NCI-H1092 treated with DMSO at 0.1 percent for 48 hours (cell line): ENCODE measurements at places on chromosomes 2 and 18.
A peak's percentile ranks its signal among the peaks of the same experiment; 100 is the strongest.

DNA sequence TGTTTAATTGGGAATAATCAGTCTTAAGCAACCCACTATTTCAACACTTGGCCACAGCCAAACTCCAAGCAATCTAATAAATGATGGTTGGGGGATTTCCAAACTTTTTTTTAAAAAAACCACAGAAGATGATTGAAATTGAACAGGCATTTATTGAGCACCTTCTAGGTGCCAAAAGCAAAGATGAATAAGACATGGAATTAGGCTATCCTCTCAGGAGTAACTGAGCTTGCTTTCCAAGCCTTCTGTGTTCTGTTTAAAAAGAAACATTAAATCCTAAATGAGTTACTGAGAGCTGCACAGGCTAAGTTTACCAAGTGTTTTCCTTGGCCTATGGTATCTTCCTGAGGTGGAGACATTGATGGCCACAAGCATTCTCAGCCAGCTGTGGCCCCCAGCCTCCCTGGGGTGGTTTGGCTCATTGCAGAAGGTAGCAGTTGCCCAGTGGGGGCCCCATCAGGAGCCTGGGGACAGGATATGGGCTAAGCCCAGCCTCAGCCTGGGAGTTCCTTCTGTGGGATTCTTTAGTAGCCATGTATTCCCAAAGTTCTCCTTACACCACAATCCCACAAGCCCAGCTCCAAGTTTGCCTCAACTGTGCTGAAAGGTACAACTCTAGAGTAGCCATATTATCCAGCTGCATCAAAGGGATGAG is 174.3 kb downstream of the C1D start:
- DNase-seq = no peak

GRCh38 chr18:13629841-13630715 is 96.3 kb downstream of the FAM210A start:
- peak; percentile 21 for DNase-seq

GRCh38 chr2:60821587-60822302 is 59.6 kb upstream of the REL start:
- no peak for DNase-seq

- no peak for DNase-seq
These were observed 51.3 kb downstream of the BCL11A start for GRCh38 chr2:60502144-60502543.

DNA sequence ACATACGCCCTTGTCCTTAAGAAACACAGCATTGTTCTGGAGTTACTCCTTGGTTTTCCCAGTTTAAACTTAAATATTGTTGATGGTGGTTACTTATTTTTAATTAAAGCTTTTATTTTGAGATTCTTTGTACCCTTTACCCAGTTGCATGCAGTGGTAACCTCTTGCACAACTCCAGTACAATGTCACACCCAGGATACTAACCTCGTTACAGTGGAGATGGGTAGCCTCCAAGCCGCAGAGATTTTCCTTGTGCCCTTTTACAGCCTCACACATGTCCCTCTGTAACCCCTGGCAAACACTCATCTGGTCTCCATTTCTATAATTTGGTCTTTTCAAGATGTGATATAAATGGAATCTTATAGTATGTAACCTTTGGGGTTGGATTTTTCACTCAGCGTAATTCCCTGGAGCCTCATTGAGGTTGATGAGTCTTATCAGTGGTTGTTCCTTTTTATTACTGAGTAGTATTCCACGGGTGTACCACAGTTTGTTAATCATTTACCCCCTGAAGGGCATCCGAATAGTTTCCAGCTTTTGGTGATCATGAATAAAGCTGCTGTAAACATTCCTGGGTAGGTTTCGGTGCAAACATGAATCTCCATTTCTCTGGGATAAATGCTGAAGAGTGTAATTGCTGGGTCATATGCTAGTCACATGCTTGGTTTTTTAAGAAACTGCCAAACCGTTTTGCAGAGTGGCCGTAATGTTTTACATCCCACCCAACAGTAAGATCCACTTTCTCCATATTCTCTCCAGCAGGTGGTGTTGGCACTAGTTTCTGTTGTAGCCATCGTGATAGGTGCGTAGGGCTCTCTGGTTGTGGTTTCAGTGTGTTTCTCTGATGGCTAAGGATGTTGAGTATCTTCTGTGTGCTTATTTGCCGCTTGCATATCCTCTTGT is 68.6 kb downstream of the DGKD start:
- DNase-seq = no peak

GRCh38 chr2:111049792-111050640 is 70.7 kb upstream of the BCL2L11 start:
- no peak for DNase-seq

DNA sequence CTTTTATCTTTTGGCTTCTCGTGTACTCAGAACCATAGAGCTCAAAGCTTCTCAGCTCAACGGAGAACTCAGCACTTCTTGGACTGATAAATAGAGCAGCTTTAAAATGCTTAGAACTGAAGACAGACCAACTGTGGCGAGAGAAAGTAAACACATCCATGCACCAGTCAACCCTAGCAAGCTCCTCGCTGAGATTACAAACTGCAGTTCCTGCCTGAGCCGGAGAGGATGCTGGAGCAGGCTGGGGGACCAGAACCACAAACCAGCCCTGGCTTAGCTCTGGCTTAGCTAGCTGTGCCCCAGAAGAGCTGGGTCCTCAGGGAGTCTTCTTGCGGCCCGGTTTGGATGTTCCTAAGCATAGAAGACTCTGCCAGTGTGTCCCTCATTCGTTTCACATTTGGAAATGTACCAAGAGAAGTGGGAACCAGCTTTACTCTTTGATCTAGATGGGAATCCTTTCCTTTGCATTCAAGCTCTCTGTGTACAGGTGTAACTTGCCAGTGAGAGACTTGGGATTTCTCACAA is 5.6 kb downstream of the PAX8 start:
- DNase-seq = no peak

DNA sequence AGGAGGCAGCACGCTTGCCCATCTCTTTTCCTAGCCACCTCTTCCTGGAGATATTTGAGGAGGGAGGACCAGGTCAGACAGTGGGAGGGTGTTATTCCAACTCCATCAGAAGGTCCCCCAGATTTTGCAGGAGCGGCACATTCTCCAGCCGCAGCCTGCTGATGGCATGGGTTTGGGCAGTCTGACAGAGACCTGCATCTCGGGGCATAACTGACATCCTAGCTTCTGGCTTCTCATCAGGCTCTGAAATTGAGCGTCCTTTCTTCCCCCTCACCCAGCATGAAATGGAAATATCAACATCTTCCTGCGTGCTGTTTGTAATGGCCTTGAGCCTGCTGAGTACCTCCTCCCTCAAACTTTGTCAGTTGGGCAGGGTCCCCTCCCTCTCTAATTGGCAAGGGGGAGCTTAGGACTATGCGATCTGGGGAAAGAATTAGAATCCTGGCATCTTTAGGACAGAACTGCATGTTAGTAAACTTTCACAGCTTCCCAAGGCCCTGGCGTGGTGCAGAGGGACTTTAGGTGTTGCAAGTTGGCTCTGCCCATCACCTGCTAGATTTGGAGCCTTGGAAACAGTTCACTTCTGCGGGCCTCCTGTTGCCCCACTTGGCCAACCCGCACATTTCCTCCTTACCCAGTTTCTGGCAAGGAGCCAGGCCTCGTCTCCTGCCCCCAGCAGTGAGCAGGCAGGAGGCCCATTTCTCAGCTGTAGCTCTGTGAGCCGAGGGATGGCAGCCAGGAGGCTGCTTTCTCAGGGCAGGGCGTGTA is 2.2 kb downstream of the ITM2C start:
- no peak for DNase-seq

GRCh38 chr18:27121108-27121507 is 64.0 kb downstream of the CHST9 start:
- no peak for DNase-seq

GRCh38 chr2:234772733-234773060 is 179.1 kb upstream of the SH3BP4 start:
- no peak for DNase-seq

DNA sequence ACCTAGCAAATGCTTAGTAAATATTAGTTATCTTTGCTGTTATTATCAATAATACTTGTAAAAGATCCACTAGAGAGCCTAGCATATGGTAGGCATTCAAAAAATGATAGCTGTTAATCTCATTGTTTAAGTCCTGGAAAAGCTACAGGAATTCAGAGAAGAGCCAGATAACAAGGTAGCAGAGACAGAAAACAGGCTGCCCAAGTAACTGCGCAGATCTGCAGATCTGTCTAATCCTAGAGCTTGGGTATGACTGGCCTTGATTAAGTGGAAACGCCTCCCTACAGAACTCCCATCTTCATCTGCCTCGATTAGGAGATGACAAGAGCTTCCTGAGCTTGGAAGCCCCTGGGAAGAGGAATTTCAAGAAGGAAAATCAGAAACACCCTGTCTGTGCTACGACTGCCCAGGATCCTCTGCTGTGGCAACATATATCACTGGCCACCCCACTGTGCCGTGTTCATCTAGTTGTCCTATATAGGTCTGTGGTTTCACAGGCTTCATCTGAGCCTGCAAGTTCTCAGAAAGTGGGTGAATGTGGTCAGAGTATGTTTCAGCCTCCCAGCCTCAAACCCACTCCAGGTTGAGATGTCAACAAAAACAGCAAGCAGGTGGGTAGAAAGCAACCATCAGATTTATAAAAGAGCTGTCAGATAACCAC is 151.5 kb upstream of the PKDCC start:
- no peak for DNase-seq

- DNase-seq = no peak
These were observed 115.8 kb downstream of the TTC27 start for GRCh38 chr2:32743480-32744236.

DNA sequence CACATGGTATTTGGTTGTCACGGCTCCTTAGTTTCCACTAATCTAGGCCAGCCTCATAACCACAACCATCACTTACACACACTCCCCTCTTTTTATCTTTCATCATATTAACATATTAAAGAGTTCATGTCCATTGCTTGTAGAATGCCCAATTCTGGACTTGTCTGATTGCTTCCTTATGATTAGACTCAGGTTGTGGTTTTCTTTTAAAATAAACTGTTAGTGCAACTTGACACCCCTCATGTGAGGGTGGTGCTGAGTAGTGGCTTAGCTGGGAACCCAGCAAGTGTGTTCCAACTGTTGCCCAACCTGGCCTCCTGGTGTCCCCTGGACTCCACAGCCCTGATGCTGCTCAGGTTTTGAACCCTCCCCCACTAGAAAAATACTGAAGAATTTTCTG is 20.1 kb upstream of the CD207 start:
- no peak for DNase-seq

DNA sequence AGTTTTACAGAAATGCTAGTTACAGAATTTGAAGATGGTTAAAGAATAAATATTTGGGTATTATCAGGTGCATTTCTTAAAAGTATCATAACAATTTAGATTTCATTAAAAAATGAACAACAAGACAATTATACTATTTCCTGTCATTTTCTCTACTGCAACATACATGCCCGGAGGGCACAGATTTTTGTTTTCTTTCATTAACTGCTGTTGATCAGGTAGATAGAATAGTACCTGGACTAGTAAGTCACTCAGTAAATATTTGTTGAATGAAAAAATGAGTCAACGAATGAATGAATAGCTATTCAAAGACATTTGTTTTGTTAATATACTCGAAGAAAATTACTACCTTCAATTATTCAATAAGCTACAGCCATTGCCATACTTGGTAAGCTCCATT is 531.2 kb upstream of the VRK2 start:
- no peak for DNase-seq

DNA sequence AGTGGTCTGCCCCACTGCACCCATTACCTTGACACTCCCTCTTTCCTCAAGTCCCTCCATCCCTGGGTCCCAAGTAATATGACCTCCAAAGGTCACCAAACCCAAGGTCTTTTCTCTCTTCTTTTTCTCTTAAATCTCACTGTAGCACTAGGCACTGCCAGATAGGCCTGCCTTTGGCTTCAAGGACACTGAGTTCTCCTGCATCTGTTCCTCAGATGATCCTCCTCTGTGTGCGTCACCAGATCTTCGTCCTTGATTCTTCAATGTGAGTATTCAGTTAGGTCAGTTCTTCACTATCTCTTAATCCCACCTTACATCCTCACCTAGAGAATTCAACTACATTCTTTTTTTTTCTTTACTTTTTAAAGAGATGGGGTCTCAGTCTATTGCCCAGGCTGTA is 249.2 kb downstream of the NBAS start:
- DNase-seq = no peak

DNA sequence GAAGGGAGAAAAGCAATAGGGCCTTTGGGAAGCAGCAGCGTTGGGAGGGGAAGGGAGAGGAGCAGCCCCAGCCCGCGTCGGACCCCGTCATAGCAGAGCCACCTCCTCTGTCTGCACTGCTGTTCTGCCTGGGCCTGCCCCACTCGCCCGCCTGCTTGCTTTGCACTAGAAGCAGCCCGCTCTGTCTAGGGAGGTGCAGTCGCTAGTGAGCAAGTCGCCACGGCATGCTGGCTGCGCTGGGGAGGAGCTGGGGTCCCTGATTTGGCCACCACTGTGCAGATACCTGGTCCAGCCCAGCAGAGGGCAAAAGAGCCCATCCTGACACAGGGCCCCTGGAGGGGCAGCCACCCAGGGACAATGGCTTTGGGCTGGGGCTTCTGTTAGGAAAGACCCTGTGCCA is 8.0 kb upstream of the TMEM214 start:
- DNase-seq = no peak

DNA sequence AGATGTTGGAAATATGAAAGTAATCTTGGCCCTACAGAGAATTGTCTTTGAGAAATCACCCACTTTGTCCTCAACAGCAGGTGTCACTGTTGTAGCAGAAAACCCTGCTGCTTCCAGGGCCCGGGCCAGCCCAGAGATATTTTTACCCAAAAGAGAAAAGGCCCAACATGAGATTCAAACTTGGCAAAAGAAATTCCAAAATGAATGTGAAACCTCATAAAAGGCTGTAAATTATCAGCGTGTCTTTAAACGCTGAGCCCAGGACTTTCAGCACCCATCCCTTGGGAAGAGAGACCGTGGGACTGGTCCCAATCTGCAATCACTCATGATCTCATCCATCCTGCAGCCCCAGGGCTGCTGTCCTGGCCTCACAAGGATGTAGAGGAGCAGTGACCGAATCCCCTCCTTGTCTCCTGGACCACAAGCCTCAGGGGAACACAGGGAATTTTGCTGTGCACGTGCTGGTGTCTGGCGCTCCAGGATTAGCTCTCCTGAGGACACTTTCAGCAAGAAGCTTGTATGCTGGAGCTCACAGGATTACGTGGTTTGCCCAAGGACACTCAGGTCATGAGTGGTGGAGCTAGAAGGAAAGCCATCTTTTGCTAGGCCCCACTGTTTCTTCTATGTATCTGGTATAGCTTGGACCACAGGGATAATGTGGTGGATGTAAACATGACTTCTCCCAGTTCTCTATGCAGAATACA is 202.1 kb downstream of the RNF144A start:
- DNase-seq = no peak

DNA sequence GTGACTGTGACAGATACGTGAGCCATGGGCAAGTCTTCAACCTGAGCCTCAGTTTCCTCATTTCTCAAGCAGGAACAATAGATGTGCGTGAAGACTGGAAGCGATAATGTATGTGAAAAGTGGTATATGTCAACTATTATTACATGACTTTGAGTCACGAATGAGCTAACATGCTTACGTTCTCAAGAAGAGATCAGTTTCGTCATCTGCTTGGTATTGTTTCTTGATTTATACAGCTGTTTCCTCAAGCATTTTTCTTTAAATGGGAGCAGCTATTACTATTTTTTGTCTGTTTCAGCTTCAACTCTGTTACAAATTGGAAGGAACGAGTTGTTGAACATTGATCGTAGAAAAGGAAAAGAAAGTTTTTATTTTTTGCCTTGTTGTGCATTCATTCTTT is 48.5 kb upstream of the THOC1 start:
- DNase-seq = no peak

GRCh38 chr2:54161660-54162424 is 46.4 kb downstream of the ACYP2 start:
- no peak for DNase-seq

- no peak for DNase-seq
These were observed 116.8 kb downstream of the XIRP2 start for GRCh38 chr2:167005096-167005495.

GRCh38 chr2:209094221-209094620 is 329.6 kb upstream of the MAP2 start:
- DNase-seq = no peak
